ENCODE measurements at places on chromosomes 2 and 18. TPM values are rescaled to one million over a fixed set of nuclear protein-coding genes. Genes with fewer than 3 reads are reported as not detected.

DNA sequence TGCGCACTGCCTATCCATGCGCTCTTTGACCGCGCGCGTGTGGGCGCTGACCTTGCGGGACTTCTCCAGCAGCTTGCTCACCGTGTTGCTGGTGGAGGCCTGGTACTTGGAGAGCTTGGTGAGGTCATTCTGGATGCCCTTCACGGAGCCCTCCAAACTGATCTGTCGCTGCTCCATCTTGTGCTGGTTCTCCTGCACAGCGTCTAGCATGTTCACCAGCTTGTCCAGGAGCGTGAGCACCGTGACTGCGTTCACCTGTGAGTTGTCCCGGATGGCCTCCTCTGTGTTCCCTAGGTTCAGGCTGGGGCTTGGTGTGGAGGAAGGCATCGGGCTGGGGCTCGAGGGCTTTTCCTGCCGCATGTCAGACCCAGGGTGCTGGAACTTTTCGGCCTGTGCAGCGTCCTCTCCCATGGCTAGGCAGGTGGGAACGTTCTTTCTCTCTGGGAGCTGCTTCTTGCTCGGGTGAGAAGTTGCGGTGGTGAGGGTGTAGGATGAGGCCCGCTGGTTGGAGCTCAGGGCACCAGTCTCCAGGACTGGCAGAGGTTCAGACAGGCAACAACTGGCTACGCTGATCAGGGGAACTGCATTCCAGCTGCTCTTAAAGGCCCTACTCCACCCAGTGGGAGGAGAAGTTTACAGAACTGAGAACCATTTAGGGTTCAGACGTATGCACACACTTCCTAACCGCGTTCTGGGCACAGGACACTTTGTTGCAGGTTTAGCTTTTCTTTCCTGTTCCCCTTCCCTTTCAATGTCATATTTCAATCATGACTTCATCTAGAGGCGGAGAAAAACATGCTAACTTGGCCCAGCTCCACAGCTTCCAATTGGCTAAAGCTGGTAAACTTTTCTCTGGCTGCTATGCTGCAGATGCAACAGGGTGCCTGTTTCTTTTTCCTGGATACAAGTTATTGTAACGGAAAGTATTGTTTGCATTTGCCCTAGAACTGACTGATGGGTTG lies at the start of gene CAVIN2:
TSS of gene CAVIN2 (minus strand) at position 574 of the 962 bp plus-strand sequence. CDS start at position 411, 163 bp downstream.
- DNase-seq = no peak

DNA sequence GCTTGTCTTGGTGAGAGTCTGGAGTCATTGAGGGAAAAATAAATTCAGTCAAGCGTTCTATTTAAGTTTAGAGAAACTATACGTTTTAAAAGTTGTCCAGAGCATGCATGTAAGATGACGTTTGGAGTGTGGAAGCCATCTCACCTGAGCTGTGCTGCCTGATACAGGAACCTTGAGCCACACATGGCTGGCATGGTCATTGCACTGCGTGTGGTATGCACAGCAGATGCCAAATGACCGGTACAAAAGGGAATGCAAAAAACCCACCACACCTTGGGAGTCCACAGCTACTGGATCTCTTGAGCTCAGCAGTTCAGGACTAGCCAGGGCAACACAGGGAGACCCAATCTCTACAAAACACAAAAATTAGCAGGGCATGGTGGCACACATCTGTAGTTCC lies 4.3 kb downstream of the MZT2B start:
- DNase-seq = no peak

DNA sequence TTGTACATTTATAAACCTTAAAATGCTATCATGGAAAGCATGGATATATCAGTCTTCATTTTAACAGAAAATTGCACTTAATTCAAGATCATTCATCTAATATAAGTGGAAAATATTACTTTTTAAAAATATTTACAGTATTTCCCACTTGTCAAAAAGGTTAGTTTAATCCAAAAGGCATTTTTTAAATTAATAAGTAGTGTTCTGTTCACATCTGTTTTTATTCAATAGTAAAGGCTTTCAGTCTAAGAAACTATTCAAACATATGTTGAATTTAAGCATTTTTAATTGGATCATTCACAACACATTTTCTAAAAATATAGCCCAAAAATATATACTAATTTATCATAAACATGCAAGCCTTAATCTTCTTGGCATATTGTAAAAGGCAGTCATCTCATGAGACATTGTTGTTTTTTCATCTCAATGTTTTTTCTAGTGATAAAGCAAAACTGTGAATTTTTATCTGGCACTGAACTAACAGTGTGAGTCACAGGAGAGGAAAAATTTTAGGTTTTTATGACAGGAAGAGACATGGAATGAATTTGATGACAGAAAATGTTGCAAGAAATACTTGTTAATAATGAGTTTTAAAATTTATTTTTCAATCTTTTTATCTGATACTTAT lies 1642.5 kb upstream of the TMEFF2 start:
- DNase-seq = no peak

DNA sequence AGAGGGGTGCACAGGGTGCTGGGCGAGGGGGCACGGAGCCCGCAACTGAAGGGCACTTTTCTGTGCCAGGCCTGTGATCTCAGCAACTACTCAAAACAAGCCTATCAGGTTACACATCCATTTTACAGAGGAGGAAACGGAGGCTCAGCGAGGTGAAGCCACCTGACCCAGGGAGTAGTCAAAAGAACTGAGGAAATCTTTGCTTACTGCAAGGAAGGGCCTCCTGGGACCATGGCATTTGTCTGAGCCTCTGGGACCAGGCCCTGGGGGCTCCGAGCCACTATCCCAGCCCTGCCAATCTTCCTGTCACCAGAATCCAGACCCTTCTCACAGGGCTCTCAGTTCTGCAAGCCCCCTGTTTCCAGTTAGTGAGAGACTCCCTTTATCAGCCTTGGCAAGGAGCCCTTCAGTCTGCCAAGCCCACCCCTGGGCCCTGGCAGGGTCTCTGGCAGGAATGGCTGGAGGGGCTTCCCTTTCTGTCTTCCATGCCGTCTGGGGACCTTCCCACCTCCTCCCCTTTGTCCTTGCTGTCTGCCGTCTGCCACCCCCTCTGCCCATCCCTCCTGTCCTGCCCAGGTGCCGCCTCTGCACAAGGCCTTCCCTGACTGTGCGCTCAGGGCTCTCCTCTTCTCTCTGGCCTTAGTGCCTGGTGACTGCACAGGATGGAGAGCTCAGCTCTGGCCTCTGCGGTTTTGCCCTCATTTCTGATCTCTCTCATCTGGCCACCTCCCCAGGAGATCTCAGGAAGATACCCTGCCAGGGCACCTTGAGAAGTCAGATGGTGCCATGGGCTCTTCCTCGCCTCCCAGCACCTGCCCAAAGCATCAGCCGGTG lies 194.7 kb upstream of the GLI2 start:
- no peak for DNase-seq

- DNase-seq = no peak
These were observed 270.4 kb downstream of the FIGN start for GRCh38 chr2:163465440-163465839.

DNA sequence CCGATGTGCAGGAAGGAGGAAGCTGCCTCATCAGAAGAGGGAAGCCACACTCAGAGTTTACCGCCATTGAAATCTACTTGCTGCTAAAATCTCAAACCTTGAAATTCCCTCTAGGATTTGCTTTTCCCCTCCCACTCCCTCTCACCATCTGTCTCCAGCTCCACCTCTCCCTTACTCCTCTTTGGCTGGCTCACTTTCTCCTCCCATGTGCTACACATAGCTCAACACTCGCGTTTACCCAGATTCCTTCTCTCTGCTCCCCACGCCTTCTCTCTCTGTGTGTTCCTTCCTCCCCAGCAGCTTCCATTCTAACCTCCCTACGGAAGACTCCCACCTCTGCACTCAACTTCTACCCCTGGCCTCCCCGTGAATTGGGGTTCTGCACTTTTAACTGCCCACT lies 143.1 kb downstream of the DNER start:
- DNase-seq = no peak

GRCh38 chr2:139317259-139317658 lies 537.1 kb upstream of the NXPH2 start:
- DNase-seq = no peak

GRCh38 chr2:150491943-150492342 lies 4.5 kb upstream of the RND3 start:
- DNase-seq = no peak

DNA sequence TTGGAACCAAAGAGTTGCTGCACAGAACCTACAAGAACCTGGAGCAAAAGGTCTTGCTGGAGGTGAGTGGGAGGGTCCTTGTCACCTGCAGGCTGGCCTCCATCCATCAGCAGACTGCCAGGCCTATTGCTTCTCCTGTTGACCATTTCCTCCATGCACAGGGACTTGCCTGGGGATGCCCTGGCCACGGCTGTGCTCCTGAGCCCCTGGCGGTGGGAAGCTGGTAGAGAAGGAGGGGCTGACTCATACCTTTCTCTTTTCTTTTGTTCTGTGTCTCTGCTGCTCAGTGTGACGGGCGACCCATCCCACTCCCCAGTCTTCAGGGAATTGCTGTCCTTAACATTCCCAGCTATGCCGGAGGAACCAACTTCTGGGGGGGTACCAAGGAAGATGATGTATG lies 102.6 kb downstream of the DGKD start:
- no peak for DNase-seq

- no peak for DNase-seq
These were observed 88.1 kb upstream of the ZEB2 start for GRCh38 chr2:144607891-144608521.

GRCh38 chr2:41040782-41041520 lies 589.1 kb upstream of the SLC8A1 start:
- no peak for DNase-seq

DNA sequence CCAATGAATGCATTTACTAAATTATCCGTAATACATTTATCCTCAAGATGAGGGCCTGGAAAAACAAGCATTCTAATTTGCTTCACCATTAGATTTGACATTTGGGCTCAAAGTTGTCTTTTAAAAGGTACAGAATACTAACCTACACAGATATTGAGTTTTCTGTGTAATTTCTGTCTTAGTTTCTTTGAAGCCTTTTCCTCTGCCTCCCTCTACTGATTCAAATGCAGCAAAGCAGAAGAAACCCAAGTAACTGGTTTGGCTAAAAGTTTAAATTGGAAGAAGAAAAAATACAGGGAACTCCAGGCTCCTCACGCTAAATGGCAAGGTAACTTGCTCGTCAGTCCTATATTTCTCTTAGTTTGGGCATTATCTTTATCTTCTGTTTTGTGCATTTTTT lies 53.3 kb upstream of the SLC5A7 start:
- no peak for DNase-seq

DNA sequence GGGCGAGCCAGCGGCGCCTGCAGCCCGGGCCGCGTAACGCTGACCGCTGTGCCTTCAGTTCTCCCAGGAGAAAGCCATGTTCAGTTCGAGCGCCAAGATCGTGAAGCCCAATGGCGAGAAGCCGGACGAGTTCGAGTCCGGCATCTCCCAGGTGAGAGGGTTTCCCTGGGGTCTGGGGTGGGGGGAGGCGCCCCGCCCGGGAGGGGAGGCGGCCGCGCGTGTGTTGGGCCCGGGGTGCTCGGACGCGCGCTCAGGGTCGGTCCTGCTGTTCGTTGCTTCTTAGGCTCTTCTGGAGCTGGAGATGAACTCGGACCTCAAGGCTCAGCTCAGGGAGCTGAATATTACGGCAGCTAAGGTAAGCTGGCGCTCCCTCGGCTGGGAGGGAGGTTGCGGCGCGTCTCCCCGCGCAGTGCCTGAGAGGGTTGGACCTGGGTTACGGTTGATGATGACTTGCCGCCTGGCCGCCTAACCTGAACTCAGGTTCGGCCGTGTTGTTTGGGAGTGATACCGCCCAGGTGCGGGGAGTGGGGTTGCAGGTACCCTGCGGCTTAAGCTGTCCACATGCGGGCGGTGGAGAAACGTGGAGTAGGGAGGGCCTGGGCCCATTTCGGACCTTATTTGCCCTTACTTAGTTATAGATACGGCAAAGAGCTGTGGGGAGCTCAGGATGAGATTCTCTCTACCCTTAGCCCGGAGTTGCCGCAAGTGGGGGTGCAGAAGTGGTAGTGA lies 638 bp downstream of the RPS7 start:
- no peak for DNase-seq

DNA sequence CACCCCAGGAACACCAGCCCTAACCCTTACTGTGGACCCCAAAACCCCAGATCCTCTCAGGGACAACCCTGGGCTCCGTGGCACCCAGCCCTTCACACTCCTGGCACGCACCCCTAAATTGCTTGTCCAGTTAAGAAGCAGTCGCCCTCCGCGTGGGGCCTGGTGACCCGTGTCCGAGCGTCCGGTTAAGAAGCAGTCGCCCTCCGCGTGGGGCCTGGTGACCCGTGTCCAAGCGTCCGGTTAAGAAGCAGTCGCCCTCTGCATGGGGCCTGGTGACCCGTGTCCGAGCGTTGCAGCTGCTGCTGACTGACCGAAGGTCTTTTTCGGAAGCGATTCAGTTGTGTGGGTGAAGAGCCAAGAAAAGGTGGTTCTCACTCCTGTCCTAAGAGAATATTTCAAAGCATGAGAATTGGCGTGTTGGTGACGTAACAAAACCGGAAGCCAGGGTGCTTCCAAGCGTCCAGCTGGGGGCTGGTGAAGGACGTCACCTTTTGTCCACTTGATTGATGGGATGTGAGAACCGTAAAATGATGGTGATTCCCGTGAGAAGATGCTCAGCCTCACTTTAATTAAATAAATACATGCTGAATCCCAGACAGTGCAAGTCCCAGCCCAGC lies 70.5 kb downstream of the KCNG2 start:
- no peak for DNase-seq

- no peak for DNase-seq
These were observed 69.5 kb upstream of the PELI1 start for GRCh38 chr2:64213532-64214275.

GRCh38 chr2:31401580-31401979 lies 13.0 kb downstream of the XDH start:
- no peak for DNase-seq

DNA sequence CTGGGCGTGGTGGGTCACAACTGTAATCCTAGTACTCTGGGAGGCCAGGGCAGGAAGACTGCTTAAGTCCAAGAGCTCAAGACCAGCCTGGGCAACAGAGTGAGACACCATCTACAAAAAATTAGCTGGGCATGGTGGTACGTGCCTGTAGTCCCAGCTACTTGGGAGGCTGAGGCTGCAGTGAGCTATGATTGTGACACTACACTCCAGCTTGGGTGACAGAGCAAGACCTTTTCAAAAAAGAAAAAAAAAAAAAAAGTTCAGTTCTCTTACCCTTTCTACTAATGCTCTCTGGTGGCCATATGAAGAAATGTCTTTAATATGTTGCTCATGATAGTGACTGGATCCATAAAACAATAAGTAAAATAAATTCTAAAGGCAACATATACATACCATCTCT lies 14.9 kb downstream of the TYW5 start:
- no peak for DNase-seq

Gene ABCG8
- 0.41 TPM for total RNA-seq

Gene MEIS1
- 39.5 TPM for total RNA-seq

Gene GPR45
- total RNA-seq = 0.82 TPM

Gene UGT1A3
- total RNA-seq = not detected

Gene TCF23
- not detected for total RNA-seq
